ENCODE measurements at places on chromosomes 2 and 18.

DNA sequence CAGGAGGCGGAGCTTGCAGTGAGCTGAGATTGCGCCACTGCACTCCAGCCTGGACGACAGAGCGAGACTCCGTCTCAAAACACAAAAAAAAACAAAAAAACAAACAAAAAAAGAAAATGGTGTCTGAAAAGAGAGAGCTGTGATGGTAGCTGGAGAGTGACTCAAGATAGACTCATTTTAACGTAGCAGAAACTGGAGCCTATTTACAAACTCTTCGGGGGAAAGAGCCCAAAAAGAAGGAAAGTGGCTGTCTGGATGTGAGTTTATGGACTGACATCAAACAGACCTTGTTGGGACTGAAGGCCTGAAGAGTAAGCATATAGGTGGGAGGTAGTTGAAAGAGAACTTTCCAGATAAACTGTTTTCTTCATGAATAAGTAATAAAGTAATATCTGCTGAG lies 51.8 kb downstream of the LIMS1 start:
- peak; percentile 27 for DNase-seq

- DNase-seq: peak; percentile 36
Measured at GRCh38 chr2:120825370-120826259, 89.9 kb downstream of the GLI2 start.

DNA sequence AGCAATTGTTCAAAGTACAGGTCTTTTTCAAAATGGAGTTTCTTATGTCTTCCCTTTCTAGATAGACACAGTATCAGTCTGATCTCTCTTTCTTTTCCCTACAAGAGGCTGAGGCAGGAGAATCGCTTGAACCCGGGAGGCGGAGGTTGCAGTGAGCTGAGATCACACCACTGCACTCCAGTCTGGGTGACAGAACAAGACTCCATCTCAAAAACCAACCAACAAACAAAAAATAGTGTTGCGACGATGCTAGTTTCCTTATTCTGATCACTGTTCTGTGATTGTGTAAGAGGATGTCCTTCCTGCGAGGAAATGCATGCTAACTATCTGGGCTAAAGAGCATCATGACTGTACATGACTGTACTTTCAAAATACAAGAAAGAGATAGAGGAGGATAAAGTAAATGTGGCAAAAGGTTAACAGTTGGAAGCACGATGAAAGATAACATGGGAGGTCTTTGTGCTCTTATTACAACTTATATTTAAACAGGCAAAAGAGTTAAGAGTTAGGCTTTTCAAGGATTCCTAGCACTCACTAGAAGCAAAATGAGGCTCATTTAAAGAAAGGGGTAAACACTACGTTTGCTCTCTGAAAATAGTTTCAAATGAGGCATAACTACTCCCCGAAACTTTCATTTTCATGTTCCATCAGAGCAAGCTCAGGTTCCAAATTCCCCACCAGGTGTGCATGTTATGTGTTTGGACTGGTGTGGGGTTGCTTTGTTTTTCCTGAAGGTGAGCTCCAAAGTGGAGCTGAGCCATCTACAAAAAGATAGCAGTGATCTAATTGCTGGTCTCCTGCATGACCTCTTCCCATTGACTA lies 23.8 kb downstream of the SOWAHC start:
- DNase-seq: peak; percentile 43

- DNase-seq: peak; percentile 16
Measured at GRCh38 chr2:159795841-159796690, 1.9 kb downstream of the CD302 start.

- DNase-seq: no peak
Measured at GRCh38 chr18:74436158-74436769, 20.8 kb downstream of the DIPK1C start.

- no peak for DNase-seq
Measured at GRCh38 chr18:75143851-75144250, 65.1 kb downstream of the PTGR3 start.

DNA sequence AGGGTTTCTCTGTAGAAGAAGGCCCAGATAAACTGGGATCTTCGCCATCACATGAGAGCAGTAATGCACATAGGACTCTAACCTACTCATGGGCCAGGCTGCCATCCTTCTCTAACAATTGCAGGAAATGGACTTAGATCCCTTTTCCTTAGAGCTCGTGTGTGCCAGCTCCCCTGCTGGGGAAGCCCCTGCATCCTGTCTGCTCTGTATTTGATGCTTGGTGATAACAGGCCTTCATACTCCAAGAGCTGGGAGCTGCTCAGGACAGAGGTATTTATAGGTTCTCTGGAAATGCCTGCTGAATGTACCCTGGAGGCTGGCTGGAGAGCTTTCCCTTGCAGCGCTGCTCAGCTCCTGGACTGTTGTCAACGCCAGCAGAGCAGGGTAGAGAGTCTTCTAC lies 249.6 kb downstream of the MTX2 start:
- peak; percentile 91 for DNase-seq

DNA sequence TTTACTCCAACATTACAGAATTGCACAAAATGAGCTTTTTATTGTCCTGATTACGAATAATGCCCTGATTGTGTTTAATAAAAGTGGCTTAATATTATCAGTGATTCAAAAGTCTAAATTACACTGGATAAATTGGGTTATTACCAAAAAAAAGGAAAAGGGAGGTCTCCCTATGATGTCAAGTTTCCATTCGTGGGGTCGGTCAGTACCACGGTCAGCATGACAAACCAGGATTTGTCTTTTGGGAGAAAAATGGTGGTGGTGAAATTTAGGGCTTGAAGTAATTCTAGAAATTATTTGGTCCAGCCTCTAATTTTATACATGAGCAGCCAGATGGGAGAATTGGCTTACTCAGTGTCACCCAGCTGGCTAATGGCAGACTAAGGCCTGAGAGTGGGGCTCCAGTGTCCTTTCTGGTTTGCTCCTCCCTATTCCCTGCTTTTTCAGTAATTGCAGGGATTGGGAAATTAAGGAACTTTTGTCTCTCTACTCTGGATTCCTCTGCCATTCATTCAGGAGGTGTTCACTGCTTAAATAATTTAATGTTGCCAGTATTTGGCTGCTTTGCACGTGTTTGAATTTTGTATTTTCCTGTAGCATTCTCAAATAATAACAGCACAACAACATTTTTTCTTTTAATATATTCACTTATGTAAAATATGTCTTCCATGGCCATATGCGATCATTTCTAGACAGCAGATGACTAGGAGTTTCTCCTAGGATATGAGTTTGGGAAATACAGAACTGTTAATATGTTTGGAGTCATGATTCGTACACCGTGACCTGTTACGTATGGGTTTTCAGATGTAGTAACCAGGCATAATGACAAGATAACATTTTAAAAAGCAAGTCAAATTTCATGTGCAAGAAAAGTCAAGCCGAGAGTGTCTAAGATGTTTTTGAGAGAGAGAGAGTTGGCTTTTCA lies 128.9 kb upstream of the NOSTRIN start:
- DNase-seq: no peak

DNA sequence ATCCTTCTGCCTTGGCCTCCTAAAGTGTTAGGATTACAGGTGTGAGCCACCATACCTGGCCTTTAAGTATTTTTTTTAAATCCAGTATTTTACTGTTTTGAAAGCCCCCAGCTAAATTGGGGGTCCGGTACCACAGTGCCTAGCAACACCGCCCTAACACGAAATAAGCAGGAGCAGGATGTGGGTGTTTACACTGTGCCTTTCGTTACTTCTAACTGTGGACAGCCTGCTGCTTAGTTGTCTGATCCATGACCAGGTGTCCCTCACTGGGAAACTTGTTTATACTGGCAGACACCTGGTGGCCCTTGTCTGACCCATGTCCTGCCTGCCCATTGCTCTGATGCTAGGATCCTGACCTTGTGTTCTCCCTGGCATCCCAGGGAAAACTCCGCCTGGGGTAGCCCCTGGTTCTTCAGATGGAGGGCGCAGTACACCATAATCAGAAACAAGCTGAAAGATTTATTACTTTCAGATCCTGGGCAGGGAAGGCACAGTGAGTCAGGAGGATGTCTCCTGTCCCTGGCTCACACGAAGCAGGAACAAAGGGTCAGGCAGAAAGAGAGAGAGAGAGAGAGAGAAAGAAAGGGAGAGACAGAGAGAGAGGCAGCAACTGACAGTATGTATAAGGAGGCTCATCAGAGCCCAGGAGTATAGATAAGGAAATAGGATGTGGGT lies 55.7 kb downstream of the NCAPH start:
- DNase-seq: peak; percentile 50

- no peak for DNase-seq
Measured at GRCh38 chr2:202007015-202007982, 26.4 kb upstream of the FZD7 start.

- DNase-seq: no peak
Measured at GRCh38 chr2:52340171-52340570, 1308.2 kb upstream of the NRXN1 start.

DNA sequence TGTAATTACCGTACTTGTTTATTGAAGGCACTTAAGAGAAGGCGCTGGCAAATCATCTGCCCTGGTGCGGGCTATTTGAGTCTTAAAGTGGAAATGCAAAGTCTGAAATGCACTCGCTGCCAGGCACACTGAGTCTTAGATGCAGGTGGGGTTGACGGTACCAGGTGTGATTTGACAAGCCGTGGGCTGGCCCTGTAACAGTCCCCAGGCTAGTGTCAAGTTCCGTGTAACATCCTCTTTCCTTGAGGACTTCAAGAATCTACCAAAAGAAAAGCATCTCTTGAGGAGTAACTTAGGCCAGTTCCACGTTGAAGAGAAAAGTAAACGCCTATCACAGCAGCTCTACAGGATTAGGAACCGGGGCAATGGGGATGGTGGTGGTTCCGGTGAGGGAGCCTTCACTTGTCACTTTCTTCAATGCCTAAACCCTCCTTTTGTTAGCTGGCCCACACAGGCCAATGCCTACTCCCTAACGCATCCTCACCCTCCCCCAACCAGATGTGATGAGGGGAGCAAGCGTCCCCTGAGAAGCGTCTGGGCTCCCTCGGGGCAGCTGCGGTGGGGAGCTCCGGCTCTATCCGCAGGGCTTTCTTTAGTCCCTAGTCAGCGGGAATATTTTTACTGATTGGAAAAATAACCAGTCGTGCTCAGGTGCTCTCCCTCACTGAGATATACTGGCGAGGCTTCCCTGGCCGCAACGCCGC lies 1.5 kb upstream of the UGP2 start:
- no peak for DNase-seq

DNA sequence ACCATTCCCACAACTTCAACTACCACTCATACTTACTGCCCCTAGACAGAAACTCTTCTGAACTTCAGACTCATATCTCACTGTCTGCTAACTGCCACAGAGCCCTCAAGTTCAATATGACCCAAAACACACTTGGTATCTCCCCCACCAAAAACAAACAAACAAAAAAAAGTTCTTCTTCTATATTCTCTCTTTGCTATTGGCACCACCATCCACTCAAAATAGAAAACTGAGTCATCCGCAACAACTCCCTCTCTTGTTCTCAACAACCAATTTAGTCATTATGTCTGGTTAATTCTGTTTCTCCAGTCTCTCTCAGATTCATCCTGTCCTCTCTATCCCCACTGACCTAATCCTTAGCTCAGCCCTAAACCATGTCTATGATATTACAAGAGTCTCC lies 7.2 kb upstream of the DCTN1 start:
- no peak for DNase-seq

- no peak for DNase-seq
Measured at GRCh38 chr18:28153485-28154065, 23.4 kb downstream of the CDH2 start.

DNA sequence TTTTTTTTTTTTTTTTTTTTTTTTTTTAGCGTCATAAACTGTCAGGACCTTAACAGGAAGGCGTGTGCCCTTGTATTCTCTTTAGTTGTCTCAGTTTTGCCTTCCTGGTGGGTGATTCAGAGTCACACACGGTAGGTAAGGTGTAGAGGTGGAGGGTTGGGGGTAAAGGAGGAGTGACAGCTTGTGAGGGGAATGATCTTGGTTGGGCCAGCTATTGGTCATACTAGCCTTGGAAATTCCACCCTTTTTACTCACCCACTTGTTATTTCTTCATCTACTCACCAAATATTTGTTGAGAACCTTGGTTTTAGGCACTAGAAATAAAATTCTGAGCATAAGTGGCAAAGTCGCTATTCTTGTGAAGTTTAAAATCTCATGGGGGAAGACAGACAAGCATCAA lies 22.2 kb downstream of the SMIM21 start:
- DNase-seq: no peak

DNA sequence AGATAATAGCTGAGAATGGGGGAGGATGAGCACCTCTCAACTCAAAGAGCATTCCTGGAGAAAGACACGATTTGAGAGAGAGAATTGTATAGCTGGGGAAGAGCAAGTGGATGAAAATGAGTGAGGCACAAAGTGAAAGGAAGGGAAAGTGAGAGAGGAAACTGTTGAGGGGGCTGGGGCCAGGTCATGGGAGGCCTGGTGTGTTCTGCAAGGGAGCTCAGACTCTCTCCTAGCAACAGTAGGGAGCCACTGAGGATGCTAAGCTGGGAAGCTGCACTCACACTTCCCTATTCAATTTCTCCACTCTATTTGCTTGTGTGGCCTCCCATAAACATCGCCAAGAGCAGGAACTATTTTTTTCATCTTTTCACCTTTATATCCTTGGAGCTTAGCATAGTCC lies 14.8 kb downstream of the EVA1A start:
- DNase-seq: no peak

GRCh38 chr18:35564795-35565453 lies 16.6 kb upstream of the GALNT1 start:
- DNase-seq: no peak

DNA sequence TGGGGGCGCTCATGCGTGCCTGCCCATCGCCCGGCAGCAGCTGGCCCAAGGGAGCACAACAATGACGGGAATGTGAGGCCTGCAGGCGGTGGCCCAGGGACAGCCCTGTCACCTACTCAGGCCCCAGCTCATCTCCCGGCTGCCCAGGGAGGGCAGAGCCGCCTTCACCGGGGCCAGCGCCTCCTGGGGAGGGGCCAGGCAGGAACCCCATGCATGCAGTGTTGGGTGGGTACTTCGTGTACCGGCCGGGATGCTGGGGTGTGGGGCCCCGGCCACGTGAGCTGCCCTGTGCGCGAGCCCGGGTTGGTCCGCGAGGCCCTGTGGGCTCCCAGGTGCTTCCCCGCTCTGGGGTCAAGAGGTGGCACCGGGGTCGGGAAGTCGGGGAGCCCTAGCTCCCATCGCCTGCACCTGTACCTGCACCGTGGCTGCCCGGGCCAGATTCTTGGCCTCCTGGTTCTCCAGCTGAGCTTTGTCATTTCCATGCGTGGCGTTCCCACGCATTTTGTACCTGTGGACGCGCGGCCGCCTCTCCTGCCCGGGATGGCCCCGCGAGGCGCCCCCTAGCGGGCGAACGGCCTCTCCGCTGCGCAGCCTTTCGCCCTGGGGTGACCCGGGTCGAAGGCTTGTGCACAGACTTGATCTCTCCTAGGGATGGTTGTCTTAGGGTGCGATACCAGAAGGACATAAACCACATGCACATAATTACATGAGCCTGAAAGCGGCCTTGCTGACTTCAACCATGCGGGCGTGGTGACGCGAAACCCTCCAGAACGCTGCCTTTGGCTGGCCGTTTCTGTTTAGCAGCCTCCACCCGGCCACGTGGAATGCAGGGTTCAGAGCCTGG lies 950 bp downstream of the KLHL30 start:
- no peak for DNase-seq

DNA sequence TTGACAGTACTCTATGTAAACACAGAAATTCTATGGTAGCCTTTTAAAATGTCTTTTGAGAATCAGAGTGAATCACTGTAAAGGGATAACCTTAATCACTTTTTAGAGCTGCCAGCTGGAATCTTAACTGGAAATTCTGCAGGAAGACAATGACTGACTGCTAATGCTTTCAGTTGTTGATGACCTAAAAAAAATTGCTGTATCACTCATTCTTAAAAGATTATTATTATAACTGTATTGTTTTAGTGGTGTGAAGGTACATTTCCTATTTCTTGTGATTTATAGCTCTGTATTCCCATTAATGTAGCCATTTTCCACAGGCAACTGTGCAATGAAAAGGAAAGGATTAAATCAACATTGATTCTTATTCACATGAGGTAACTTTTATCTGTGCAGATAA lies 260.5 kb downstream of the CALCRL start:
- DNase-seq: peak; percentile 91

- DNase-seq: no peak
Measured at GRCh38 chr2:201955702-201956141, 77.9 kb upstream of the FZD7 start.

Data from lung microvascular endothelial cell (primary cell).